ENCODE measurements at places on chromosomes 7 and 10.
A peak's percentile ranks its signal among the peaks of the same experiment; 100 is the strongest.

DNA sequence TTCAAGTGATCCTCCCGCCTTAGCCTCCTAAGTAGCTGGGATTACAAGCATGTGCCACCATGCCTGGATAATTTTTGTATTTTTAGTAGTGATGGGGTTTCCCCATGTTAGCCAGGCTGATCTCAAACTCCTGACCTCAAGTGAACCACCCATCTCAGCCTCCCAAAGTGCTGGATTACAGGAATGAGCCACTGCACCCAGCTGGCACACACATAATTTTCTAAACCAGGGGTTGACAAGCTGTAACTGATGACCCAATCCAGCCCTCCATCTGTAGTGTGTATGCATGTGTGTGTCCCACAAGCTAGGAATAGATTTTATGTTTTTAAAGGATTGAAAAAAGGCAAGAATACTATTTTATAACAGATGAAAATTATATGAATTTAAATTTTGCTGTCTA is 125.9 kb upstream of the INSYN2A start:
- DNase-seq = no peak

- DNase-seq = peak; percentile 20
Observed at GRCh38 chr7:117674617-117675016, 194.8 kb downstream of the CFTR start.

- DNase-seq = no peak
Observed at GRCh38 chr7:10950494-10950893, 23.2 kb upstream of the PHF14 start.

GRCh38 chr10:125200396-125200795 is 40.0 kb upstream of the CTBP2 start:
- no peak for DNase-seq

GRCh38 chr7:104777301-104777800 is 236.7 kb upstream of the KMT2E start:
- DNase-seq = no peak

GRCh38 chr10:26445411-26446031 is 7.4 kb downstream of the APBB1IP start:
- no peak for DNase-seq

DNA sequence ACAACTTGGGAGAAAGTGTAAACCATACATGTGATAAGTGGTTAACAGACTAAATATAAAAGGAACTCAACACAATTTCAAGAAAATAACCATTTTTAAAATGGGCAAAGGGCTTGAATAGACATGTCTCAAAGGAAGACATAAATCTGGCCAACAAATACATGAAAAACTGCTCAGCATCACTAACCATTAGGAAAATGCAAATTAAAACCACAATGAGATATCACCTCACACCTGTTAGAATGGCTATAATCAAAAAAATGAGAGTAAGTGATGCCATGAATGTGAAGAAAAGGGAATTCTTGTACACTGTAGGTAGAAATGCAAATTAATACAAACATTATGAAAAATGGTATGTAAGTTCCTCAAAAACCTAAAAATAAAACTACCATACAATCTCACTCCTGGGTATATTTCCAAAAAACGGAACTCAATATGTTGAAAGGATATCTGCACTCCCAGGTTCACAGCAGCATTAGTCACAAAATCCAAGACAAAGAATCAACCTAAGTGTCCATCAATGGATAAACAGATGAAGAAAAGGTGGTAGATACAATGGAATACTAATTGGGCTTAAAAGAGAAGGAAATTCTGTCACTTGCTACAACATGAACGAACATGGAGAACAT is 5.6 kb downstream of the SNX13 start:
- no peak for DNase-seq

GRCh38 chr10:86259901-86260562 is 106.6 kb downstream of the GRID1 start:
- DNase-seq = no peak

DNA sequence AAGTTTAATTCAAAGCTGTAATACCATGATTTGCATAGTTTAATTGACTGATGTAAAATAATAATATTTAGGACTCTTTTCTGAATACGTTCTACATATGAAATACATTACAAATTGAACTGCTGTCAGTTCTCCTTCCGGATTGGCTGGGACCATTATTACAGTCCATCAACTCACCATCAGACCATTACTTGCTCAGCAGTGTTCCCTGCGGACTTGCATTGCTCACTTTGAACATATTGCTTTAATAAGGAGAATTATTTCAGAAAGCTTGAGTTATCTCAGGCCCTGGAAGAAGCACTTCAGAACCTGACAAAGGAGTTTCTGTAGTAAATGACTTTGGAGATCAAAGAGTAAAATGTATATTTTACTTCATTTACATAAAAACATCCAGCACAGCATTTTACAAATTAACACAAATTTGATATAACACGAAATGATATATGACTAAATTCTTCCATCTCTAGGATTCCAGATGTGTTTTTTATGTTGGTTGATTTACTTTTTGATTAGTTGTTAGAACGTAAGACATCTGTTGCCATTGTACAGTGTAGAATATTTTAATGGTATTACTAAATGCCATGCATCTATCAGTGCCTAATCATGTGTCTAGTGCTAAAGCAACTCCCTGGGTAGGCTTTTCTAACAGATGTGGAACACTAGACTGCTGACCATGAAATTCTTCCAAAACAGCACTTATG is 418.5 kb upstream of the SEMA3A start:
- no peak for DNase-seq

DNA sequence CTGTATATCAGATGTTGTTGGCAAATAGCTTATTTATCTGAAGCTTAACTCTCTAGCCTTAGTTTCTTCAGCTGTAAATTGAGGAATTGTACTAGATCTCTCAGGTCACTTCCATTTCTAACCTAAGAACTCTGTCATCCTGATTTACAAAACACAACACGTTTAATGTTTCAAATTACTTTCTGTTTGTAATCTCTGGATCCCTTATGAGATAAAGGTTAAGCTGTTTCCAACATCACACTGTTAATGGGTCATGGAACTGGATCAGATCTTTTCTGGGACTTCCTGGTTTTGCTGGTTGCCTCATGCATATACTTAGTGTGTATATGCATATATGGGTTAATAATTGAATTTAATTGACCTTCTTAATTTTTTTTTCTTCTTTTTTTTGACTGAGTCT is 9.9 kb downstream of the SAMD8 start:
- DNase-seq = no peak

DNA sequence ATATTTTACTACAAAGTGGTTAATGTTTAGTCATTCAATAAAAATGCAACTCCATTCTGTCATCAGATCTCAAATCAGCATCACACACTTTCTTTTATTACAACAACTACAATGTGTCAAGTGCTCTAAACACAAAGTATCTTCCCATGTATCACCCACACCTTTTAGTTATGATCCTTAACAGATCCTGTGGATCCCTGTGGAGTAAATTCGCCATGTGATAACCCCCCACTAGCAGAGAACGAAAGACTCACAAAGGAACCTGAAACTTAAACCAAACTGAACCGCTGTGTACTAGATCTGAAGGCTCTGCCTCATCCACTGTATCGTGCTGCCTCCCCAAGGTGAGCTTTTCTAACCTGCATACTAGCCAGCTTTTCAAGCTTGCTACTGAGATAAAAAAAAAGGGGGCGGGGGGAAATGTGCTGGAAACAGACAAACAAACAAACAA is 1.7 kb downstream of the DPY19L1 start:
- peak; percentile 23 for DNase-seq

DNA sequence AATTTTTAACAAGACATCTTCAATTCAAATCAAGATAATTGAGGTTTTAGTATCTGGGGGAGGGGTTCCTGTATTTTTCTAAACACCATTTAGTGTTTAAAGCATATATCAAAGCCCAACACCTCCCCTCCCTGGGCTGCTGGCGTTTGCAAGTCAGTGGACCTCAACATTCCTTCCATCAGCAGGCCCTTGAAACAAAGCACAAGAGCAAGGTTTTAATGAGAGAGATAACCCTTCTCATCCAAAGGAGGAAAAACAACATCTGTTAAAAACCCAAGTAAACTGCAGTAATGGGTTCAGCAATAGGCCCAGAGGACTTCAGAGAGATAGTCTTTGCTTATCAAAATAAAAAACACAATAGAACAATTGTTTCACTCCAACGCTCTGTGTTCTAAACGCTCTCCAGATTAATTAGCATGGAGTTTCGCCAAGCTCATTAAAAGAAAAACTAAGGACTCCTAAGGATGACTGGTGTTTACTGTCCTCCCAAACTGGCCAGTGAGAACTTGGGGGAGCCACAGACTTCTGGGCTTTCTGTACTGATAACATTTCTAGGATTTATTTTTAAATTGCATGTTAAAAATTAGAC is 2.5 kb downstream of the JCAD start:
- no peak for DNase-seq

GRCh38 chr7:29843093-29843492 is 36.8 kb downstream of the WIPF3 start:
- DNase-seq = peak; percentile 65

DNA sequence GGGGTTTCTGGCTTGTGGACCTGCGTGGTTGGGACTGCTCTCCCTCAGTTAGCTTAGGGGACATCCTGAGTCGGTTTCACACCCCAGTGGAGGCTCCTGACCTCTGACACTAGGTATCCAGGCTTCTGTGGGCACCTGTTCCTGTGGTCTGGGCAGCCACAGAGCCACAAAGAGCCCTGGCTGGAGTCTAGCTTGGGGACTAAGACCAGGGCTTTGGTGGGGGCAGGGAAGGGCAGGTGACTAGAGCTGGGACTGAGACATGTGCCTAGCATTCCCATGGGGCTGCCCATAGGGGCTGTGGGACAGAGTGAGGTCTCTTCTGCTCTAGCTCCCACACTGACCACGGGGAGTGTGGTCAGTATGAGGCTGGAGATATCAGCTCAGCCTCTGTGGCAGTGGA is 4.0 kb upstream of the TMEM270 start:
- DNase-seq = no peak

- DNase-seq = no peak
Observed at GRCh38 chr10:37948210-37948609, 28.2 kb downstream of the ZNF25 start.

Data from NCI-H1092 (cell line).